Stimulated activated CD4-positive, alpha-beta T cell treated with anti-CD3 and anti-CD28 coated beads, Interleukin-2, amount 100 ng/mL, for 4 hours (primary cell): ENCODE measurements at places on chromosomes 2 and 18.

- no peak for DNase-seq
These were observed 48.6 kb upstream of the RAPH1 start for GRCh38 chr2:203583701-203584100.

GRCh38 chr2:44902217-44903137 is 39.0 kb upstream of the SIX3 start:
- no peak for DNase-seq

- DNase-seq: no peak
These were observed 53.5 kb upstream of the TGFA start for GRCh38 chr2:70607121-70607561.

DNA sequence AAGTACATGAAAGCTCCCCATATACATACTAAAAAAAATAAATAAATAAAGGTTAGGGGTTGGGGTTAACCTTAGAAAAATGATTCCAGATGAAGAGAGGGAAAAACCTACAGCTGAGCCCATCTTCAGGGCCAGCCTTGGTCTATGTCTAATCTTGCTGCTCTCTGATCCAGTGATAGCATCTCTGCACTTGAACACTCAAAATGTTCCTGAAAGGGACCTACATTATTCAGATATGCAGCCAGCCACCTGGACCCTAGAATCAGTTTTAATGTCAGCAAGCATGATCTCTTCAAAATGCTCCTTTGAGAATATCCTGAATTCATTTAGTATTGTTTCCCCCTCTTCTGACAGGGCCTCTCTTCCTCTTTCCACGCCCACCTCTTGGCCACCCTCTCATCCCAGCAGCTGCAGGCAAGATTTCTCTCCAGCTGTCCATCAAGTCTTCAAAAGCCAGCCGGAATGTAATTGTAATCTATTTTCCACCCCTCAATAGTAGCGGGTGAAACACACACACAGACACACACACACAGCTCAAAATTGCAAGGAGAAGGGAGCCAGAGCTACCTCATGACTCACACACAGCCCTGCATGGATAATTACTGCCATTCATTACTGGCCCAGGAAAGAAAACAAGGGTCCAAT is 135.5 kb downstream of the MYO3B start:
- no peak for DNase-seq

GRCh38 chr18:72542984-72543356 is 1.2 kb downstream of the CBLN2 start:
- no peak for DNase-seq
